Natural killer cell (primary cell): ENCODE measurements at places on chromosomes 11 and 22. TPM values are rescaled to one million over a fixed set of nuclear protein-coding genes. Genes with fewer than 3 reads are reported as not detected.

Gene CELSR1
- total RNA-seq = 3.9 TPM

Gene GRK3
- total RNA-seq = 2.2 TPM

Gene MS4A4A
- 0.71 TPM for total RNA-seq

Gene SPECC1L
- 52.9 TPM for total RNA-seq

Gene CBY1
- total RNA-seq = 10.8 TPM

Gene VSTM5
- total RNA-seq = not detected

Gene IL18BP
- total RNA-seq = 27.2 TPM

Gene RFPL3
- total RNA-seq = not detected

Gene TMEM126B
- total RNA-seq = 29.4 TPM

DNA sequence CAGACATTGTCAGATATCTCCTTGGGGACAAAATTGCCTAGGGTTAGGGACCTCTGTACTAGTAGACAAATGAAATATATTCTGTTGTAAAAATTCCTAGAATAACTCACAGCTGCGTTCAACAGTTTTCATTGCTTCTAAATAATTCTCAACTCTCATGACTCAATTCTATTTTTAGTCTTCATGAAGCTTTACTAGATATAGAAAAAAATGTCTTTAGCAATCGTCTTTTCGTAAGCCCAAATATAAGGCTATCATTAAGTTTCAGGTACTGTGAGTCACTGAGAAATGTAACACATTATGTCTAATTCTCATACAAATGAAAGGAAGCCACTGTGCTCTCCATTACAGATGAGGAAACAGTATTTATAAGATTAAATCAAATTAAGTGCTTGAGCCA lies 6.4 kb downstream of the MMP12 start:
- no peak for DNase-seq
- no peaks in the 10 kb centered on the region for H3K27me3 ChIP-seq
- no peaks in the 10 kb centered on the region for H3K4me1 ChIP-seq
- H3K27ac ChIP-seq = no peak overlapping the region
- H3K4me3 ChIP-seq = no peak overlapping the region
- H3K36me3 ChIP-seq = no peaks in the 10 kb centered on the region

DNA sequence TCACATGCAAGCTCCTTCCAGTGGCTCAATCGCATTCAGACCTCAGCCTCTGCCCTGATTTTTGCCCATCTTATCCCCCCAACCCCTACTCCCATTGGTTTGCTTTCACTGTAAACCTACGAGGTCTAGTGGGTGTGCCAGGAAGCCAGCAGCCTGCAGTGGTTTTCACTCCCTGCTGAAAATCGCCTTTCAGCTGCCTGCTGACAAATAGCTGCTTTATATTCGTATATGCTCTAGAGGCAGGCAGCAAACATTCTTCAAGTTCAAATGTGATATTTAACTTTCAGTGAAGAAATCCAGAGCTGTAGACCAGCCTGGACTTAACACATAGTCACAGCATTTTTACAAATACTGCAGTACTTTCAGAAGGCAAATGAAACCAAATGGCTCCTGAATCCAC lies 92.8 kb upstream of the APOA1 start:
- no peaks in the 10 kb centered on the region for H3K27me3 ChIP-seq
- H3K27ac ChIP-seq = peak overlapping the region; percentile 95
- H3K4me1 ChIP-seq = peaks cover 58% of the 10 kb centered on the region
- H3K36me3 ChIP-seq = peaks cover 3% of the 10 kb centered on the region
- H3K4me3 ChIP-seq = peak overlapping the region; percentile 15
- DNase-seq = peak; percentile 72

DNA sequence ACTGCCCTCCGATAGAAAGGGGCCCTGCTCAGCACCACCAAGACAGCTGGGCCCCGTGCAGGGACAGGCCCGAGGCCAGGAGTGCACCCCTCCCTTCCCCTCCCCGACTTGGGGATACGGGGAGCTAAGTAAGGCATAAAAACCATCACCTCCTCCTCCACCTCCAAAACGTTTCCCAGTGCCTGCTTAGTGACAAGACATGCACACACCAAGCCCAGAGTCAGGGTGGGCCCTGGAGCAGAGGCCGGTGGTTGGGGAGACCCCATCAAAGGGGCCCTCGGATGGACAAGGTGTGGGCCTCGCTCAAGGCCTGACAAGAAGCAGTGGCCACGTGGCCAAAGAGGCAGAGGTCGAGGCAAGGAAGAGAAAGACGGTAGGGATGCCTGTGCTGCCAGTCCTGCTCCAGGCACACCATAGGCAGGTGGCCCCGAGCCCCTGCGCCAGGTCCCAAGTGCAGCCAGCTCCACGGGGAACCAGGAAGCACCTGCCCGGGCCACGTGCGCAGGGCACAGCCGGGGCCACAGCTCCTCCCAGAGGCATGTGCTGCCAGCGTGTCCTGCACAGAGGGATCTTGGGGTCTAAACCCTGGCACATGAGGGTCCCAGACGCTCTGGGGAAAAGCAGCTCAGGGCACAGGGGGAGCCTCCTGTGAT lies 53.0 kb downstream of the BRD1 start:
- peaks cover 41% of the 10 kb centered on the region for H3K36me3 ChIP-seq
- no peak overlapping the region for H3K4me3 ChIP-seq
- DNase-seq = no peak

DNA sequence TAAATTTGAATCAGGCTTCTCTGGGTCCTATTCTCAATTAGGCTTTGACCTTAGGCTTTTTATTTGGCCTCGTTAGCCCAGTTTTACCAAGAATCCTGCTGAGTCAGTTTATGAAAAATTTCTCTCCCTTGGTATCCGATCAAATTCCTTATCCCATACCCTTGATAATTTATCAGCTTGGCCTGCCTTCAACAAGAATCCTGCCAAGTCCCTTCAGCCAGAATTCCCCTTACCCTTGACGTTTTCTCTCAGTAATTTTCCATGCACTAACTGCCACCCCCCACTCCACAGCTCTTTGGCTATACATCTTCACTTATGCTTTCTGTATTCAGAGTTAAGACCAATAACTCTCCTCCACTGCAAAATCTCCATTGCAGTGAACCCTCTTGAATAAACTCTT lies 811.0 kb upstream of the CCDC90B start:
- H3K4me1 ChIP-seq = no peaks in the 10 kb centered on the region
- H3K36me3 ChIP-seq = no peaks in the 10 kb centered on the region
- H3K4me3 ChIP-seq = no peak overlapping the region
- no peak overlapping the region for H3K27ac ChIP-seq

GRCh38 chr11:64759131-64759721 lies 548 bp downstream of the PYGM start:
- no peaks in the 10 kb centered on the region for H3K27me3 ChIP-seq
- H3K36me3 ChIP-seq = peaks cover 8% of the 10 kb centered on the region
- H3K4me3 ChIP-seq = no peak overlapping the region
- peak overlapping the region; percentile 40 for H3K27ac ChIP-seq
- peaks cover 69% of the 10 kb centered on the region for H3K4me1 ChIP-seq
- DNase-seq = no peak

DNA sequence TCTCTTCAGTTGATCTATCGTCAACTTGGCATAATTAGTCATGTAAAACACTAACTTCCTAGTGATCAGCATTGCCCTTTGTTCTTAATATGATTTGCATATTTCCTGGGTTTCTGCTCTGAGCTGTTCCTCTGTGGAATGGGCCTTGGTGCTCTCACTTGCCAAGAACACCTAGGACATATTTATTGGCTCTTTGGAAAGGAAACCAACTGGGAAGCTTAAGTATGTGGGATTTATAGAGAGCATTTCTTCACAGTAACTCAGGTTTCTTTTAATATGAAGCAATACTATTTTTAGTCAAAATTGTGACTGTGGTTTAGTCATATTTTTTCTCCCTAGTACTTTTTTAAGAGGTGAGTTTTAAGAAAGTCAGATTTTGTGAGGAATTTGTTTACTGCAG lies 28.8 kb downstream of the FAT3 start:
- H3K4me3 ChIP-seq = no peak overlapping the region
- no peaks in the 10 kb centered on the region for H3K27me3 ChIP-seq
- H3K27ac ChIP-seq = no peak overlapping the region
- DNase-seq = no peak
- no peaks in the 10 kb centered on the region for H3K36me3 ChIP-seq

- H3K4me1 ChIP-seq = peaks cover 39% of the 10 kb centered on the region
- no peaks in the 10 kb centered on the region for H3K36me3 ChIP-seq
Measured at GRCh38 chr11:47378010-47378835, at the start of gene SPI1. Gene SPI1 (minus strand): TSS chr11:47378547. CDS start chr11:47378353, 194 bp downstream.

- peak; percentile 81 for DNase-seq
- no peaks in the 10 kb centered on the region for H3K27me3 ChIP-seq
- no peak overlapping the region for H3K27ac ChIP-seq
- peaks cover 5% of the 10 kb centered on the region for H3K36me3 ChIP-seq
- no peak overlapping the region for H3K4me3 ChIP-seq
Measured at GRCh38 chr11:126416542-126417090, 61.1 kb downstream of the ST3GAL4 start.

- H3K27ac ChIP-seq = no peak overlapping the region
- H3K27me3 ChIP-seq = no peaks in the 10 kb centered on the region
- DNase-seq = no peak
- H3K4me3 ChIP-seq = no peak overlapping the region
- H3K4me1 ChIP-seq = peaks cover 61% of the 10 kb centered on the region
Measured at GRCh38 chr11:2315395-2316168, 13.8 kb downstream of the TSPAN32 start.

- H3K27ac ChIP-seq = no peak overlapping the region
- H3K4me3 ChIP-seq = no peak overlapping the region
- DNase-seq = no peak
Measured at GRCh38 chr11:113090716-113091480, 129.7 kb downstream of the NCAM1 start.

- no peak overlapping the region for H3K27ac ChIP-seq
- DNase-seq = no peak
- H3K36me3 ChIP-seq = no peaks in the 10 kb centered on the region
Measured at GRCh38 chr11:67055812-67056211, 835 bp upstream of the RHOD start.

DNA sequence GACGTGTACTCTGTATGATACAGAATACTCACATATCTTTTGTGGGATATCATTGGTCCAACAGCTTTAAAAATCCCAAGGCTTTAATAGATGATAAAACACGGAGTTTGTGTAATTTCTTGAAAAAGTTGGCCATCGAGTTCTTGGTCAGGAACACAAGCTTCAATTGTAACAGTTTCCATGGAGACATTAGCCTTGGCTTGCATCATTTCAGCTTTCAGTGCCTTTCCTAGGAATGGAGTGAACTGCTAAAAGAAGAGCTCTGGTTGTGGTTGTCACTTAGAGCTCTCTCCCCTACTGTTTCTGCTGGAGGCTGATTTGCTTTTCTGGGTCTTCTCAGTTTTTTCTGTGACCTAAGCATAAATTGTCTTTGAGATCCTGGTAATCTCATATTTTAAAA lies 14.2 kb downstream of the BMAL1 start:
- no peak overlapping the region for H3K27ac ChIP-seq
- peaks cover 50% of the 10 kb centered on the region for H3K4me1 ChIP-seq
- H3K36me3 ChIP-seq = no peaks in the 10 kb centered on the region

DNA sequence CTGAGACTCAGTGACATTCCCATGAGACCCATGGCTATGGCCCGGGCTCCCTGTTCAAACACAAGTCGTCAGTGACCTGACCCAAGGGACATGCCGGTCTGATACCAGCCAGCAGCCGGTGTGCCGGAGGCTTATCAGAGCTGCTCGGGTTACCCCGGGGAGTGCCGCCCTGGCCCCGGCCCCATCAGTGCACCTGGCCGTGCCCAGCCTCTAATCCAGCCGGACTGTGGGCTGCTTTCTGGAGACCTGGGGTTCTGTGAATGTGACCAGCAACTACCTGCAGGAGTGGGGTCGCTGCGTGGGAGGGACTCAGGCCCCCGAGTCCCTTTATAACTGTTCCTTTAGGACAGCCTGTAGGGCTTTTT lies 52.7 kb downstream of the LINC01488 start:
- H3K4me3 ChIP-seq = no peak overlapping the region
- H3K36me3 ChIP-seq = no peaks in the 10 kb centered on the region
- no peaks in the 10 kb centered on the region for H3K27me3 ChIP-seq

DNA sequence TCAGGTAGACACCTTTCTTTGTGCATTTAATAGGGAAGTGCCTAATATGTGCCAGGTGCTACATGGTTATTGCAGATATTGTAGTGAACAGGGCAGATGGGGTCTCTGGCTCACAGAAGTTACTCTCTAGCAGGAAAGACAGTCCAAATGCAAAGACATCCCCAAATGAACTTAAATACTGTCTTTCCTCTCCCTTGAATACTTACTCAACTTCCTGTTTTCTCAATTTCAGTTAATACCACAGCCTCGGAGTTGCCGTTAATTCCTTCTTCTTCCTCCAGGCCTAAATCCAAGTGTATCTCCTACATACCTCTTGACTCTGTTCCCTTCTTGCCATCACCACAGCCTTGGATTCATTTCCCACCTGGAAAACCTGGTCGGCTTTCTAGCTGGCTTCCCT lies 134.3 kb upstream of the SESN3 start:
- H3K4me3 ChIP-seq = no peak overlapping the region
- H3K36me3 ChIP-seq = no peaks in the 10 kb centered on the region
- no peak for DNase-seq
- no peaks in the 10 kb centered on the region for H3K27me3 ChIP-seq
- no peaks in the 10 kb centered on the region for H3K4me1 ChIP-seq
- H3K27ac ChIP-seq = no peak overlapping the region

- H3K4me1 ChIP-seq = no peaks in the 10 kb centered on the region
- H3K4me3 ChIP-seq = no peak overlapping the region
- DNase-seq = no peak
- no peaks in the 10 kb centered on the region for H3K36me3 ChIP-seq
- no peaks in the 10 kb centered on the region for H3K27me3 ChIP-seq
Measured at GRCh38 chr22:26835023-26835422, 177.6 kb downstream of the MIAT start.

DNA sequence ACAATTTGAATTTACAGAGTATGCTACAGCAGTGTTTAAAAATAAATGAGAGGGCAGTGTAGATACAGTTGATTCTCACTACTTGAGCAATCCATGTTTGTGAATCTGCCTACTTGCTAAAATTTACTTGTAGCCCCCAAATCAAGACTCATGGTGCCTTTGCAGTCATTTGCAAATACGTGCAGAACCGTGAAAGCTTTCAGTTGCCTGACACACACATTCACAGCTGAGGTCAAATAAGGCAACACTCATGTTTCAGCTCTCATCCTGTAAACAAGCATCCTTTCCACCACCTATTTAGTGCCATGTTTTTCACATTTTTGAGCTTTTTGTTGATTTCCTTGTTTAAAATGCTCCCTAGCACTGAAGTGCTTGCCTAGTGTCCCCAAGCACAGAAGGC lies 32.5 kb upstream of the RASL10A start:
- no peak overlapping the region for H3K4me3 ChIP-seq
- DNase-seq = no peak
- no peaks in the 10 kb centered on the region for H3K27me3 ChIP-seq
- no peak overlapping the region for H3K27ac ChIP-seq

- no peak overlapping the region for H3K27ac ChIP-seq
- no peak overlapping the region for H3K4me3 ChIP-seq
- H3K36me3 ChIP-seq = no peaks in the 10 kb centered on the region
Measured at GRCh38 chr11:76225122-76225611, 18.9 kb upstream of the WNT11 start.

- no peak overlapping the region for H3K27ac ChIP-seq
- DNase-seq = no peak
- H3K4me3 ChIP-seq = no peak overlapping the region
- peaks cover 14% of the 10 kb centered on the region for H3K4me1 ChIP-seq
- H3K27me3 ChIP-seq = no peaks in the 10 kb centered on the region
- H3K36me3 ChIP-seq = no peaks in the 10 kb centered on the region
Measured at GRCh38 chr11:66367561-66368312, 3.8 kb downstream of the SLC29A2 start.

- no peaks in the 10 kb centered on the region for H3K36me3 ChIP-seq
- H3K27ac ChIP-seq = no peak overlapping the region
- H3K4me1 ChIP-seq = no peaks in the 10 kb centered on the region
- H3K27me3 ChIP-seq = no peaks in the 10 kb centered on the region
- H3K4me3 ChIP-seq = no peak overlapping the region
- DNase-seq = no peak
Measured at GRCh38 chr22:47610764-47611163, 848.3 kb downstream of the TBC1D22A start.

GRCh38 chr22:37088750-37089408 lies 20.6 kb downstream of the TMPRSS6 start:
- no peak overlapping the region for H3K4me3 ChIP-seq
- H3K27ac ChIP-seq = no peak overlapping the region
